ENCODE measurements at places on chromosomes 7 and 10.

DNA sequence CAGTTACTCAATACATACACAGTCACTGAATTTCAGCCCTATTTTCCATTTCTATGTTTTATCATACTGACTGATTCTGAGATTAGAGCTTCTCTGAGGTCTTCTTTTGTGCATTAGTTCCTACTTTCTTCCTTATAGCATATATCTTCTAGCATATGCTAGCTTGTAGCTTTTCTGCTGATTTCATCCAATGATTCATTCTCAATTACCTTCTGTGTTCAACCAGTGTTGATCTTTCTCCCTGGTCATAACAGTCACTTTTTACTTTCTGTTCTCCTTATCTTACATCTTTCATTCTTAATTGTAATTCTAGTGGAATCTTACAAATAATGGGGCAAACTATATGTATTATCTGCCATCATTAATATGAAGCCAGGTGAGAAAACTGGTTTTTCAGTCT, 159.5 kb upstream of the HGF start:
- DNase-seq = peak; percentile 19

DNA sequence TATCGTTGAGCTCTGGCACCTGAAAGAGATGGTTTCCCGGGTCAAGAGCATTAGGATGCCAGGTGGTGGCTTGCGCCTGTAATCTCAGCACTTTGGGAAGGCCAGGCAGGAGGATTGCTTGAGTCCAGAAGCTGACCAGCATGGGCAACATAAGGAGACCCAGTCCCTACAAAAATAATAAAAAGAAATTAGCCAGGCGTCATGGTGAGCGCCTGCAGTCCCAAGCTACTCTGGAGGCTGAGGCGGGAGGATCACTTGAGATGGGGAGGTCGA, 6.1 kb upstream of the KCP start:
- DNase-seq = no peak

GRCh38 chr10:118850418-118851061, 95.8 kb upstream of the CACUL1 start:
- DNase-seq = peak; percentile 20

DNA sequence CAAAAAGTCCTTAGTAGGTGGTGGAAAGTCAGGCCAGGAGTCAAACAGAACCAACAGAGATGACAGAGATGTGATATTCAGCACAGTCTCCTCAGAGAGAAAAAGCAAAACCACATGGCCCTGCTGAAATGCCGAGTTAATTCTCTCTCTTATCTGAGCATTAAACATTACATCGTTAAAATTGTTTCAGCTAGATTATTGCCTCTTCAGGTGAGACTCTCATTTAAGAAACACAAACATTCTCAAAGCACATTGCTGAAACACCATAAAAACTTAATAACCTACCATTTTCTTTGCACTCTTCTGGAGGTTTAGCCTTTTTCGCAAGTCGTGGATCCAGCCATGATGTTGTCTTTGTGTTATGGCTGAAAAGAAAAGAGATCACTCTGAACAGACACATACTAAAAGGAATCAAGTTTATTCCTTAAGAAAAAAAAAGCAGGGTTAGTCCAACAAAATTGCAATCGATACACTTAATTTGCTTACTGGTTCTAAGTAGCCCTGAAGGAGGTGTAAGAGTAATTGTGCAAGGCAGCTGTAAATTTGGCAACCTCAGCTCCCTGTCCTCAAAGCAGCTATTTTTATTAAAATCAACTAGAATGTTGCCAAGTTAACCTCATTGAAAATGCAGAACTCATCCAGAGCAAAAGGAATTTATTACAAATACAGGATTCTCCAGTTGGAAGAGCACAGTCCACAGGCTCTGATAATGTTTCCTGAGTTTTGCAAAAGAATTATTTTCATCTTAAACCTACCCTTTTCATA, 691.1 kb downstream of the PHTF2 start:
- peak; percentile 31 for DNase-seq

- no peak for DNase-seq
Observed at GRCh38 chr10:102964713-102965112, 46.6 kb downstream of the CNNM2 start.

DNA sequence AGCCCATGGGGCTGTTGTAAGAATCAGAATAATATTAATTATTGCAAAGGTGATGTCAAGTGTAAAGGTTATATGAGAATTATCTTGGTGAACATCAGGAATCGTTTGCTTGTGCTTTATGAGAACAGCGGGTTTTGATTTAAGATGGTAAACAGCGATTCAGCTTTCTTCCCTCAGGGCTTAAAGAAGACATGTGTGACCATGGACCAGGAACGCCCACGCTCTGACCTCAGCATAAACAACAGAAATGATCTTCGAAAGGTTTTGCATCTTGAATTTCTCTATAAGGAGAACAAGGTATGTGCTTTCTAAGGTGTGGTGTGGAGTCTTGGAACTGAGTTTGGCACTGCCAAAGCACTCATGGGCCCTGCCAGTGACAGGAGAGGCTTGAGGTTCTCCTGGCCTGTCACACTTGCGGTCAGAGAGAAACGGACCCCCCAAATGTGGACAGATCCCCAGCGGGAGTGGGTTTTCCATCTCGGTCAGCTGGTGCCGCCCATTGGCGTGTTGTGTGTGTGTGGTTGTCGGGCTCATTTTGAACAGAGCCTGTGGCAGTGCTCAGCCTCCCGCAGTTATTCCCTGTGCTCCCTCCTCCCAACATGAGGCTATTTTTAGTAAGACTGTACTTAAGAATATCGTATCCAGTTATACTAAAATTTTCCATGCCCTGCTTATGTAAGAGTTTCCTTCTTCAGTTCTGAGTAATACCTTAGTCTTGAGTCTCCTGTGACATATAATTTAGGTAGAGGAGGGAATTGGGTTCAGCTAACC, 7.2 kb downstream of the MINDY4 start:
- no peak for DNase-seq

DNA sequence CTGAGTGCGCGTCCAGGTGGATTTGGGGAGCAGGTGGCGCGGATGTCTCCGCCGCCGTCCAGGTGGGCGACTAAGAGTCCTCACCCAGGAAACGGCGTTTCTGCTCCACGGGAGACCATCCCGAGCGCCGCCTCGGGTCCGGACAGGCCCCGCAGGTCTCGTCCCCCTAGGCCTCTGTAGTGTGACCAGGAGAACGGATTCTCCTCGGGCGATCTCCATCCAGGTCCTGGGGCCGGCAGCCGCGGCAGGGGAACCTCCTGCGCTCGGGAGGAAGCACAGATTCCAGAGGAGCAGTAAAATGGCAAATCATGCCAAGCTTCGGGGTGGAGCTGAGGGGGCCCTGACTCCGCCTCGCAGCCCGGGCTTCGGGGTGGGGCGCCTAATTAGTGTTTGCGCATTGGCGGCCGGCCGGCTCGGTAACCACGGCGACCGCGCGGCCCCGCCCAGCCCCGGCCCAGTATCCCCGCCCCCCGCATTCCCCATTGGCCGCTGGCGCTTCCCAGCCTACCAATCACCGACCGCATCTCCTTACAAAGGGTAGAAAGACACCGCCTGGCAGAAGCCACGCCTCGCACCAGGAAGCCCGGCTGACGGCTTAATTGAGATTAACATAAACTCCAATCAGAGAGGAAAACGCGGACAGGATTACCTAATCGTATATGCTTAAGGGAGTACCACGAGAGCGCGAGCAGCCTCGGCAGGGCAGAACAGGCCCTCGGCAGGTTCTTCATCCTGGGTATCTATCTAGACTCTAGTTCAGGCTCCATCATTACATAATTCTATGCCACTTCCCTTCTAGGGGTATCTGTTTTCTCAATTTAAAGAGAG, 168.6 kb downstream of the ARHGAP12 start:
- peak; percentile 99 for DNase-seq

- DNase-seq = no peak
Observed at GRCh38 chr7:151304856-151305255, 36.8 kb upstream of the NUB1 start.

GRCh38 chr10:117621196-117621595, 78.7 kb downstream of the EMX2 start:
- DNase-seq = no peak

DNA sequence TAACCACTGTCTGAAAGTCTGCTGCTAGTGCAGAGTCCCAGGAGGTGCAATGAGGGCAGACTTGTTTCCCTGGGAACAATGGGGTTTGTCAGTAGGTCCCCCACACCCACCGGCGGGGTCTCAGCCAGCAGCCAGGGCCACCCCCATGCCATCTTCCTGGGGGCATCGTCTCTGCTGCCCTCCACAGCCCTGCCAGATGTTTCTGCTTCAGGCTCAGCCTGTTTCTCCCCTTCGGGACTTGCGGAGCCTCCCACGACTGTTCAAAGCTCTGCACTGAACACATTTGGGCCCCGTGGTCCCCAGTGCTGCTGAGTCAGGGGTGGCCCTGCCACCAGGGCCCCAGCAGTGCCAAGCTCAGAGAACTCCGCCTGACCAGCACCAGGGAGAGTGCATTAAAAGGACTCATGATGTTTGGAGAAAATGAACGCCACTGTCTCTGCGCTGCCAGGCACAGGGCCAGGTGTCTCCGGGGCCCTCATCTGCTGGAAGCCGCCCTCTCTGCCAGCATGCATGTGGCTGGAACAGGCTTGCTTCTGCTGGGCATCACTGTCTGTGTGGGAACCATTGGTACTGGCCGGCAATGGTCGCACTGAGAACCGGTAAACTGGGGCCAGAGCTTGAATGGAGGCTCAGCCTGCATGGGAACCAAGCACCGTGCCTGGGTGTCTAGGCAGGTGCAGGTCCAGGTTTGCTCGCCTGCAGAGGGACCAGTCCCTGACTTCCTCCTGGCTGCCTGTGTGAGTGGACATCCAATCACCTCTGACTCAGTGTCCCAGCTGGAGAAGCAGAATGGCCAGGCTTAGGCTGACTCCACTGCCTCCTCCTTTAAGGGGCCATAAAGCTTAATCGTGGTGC, 345.1 kb downstream of the GLRX3 start:
- DNase-seq = no peak

- DNase-seq = peak; percentile 27
Observed at GRCh38 chr10:35752469-35753461, 110.7 kb upstream of the FZD8 start.

- DNase-seq = peak; percentile 80
Observed at GRCh38 chr7:127708788-127709187, 56.8 kb downstream of the SND1 start.

GRCh38 chr7:16935341-16935735, 53.6 kb upstream of the AGR3 start:
- peak; percentile 23 for DNase-seq

DNA sequence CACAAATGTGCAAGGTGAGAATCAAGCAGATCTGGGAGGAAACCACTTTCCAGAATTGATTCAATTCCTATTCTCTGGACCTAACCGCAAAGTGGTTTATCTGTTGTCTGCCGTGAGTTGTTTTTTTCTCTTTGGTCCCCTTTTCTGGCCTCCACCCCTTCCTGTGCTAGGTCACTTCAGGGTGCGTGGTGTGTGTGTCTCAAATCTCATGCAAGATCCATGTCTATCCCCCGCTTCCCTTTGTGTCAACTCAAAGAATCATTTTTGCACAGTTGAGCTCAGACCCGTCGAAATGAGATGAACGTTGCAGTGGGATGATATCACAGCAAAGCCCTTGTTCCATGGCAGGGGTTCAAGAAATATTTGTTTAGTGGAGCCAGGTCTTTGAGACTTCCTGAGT, 184.5 kb downstream of the GATA3 start:
- no peak for DNase-seq

DNA sequence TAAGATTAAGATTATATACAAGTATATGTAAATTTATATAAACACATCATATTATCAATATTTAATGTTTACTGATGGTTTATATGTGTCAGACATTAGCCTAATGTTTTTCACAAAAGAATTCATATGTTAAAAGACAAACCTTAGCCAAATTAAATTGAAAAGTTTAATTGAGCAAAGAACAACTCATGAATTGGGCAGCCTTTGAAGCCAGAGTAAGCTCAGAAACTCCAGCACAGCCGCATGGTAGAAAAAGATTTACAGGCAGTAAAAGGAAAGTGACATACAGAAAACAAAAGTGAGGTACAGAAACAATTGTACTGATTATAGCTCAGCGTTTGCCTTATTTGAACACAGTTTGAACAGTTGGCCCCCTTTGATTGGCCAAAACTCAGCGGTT, 124.1 kb downstream of the TSPAN12 start:
- DNase-seq = no peak

GRCh38 chr10:72323108-72323749, 31.5 kb downstream of the DNAJB12 start:
- no peak for DNase-seq

- DNase-seq = peak; percentile 25
Observed at GRCh38 chr7:21996641-21997040, 50.9 kb upstream of the CDCA7L start.

DNA sequence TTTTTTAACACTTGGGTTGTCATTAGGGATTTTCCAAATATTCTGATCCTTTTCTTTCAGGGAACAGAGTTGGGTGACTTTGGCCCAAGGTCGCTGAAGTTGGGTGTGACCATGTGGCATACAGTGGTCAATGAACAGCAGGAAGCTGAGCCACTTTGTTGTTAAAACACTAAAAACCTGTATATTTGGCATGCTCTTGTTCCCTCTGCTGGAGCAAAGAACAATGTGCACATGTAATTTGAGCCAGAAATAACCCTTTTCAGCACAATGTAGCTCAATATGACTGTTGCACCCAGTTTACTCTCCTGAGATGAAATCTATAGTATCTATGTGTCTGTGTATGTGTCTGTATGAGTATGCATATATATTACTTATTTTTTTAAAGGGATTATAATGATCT, 74.9 kb downstream of the ADCYAP1R1 start:
- DNase-seq = peak; percentile 10

- no peak for DNase-seq
Observed at GRCh38 chr10:6543431-6544005, 36.6 kb downstream of the PRKCQ start.

- DNase-seq = no peak
Observed at GRCh38 chr10:69078311-69078710, 9.6 kb upstream of the SRGN start.

- peak; percentile 32 for DNase-seq
Observed at GRCh38 chr10:49446031-49446430, 50.1 kb upstream of the DRGX start.

Measured in fibroblast of skin of right quadriceps (primary cell).